Stimulated activated CD4-positive, alpha-beta T cell treated with anti-CD3 and anti-CD28 coated beads, Interleukin-1b, Interleukin-23, amount 100 ng/mL, for 1 hour (primary cell): ENCODE measurements at places on chromosomes 5 and 9.

- DNase-seq, result no peak
These were observed 69.8 kb downstream of the ASTN2 start for GRCh38 chr9:117344892-117345660.

DNA sequence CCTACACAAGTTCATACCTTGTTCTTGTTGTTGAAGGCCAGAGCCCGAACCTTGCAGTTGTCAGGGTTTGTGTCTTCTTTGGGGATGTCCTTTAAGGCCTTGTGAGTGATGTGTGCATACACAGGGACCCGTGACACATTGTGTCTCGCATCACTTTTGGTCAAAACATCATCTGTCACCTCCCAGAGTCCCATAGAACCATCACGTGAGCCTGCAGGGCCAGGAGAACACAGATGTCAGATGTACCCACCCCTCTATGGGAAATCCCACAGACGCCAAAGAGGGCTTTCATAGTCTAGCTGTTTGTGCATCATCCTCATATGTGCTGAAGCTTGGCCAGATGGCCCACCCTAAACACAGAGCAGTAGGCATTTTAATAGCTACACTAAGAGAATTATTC is 28.2 kb downstream of the DCAF12 start:
- no peak for DNase-seq

DNA sequence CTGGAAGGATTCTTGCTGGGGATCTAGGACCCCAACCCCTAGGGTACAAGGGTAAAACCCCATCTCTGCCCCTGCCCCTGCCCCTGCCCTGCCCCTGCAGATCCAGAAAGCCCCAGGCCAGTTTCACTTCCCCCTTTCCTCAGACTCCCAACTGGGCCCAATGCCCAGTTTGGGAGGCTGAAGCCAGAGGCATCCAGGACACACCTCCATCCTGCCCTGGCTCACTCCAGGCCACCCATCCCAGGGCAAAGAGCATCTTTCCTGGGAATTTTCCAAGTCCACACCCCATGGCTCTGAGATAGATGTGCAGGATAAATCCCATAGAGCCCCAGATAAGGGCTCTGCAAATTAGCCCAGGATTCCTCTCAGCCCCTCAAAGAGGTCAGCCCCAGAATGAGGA is 17.4 kb downstream of the CNTFR start:
- DNase-seq, result no peak

DNA sequence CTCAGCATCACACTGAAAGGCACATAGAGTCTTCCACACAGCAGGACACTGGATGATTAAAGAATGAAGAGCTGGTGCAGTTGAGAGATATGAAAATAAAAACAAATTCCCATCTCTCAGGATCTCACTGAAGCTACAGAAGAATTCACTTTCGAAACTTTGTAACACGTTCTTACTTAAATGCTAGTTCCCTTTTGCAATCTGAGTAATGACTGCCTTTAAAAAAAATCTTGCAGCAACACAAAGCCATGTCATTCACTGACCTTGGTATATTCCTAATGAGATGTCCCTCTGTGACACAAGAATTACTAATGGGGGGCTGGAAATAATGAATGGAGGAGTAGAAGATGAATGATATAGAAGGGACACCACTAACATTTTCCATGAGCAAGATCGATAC is 201.8 kb downstream of the GLIS3 start:
- DNase-seq, result no peak

- no peak for DNase-seq
These were observed 305.0 kb upstream of the CDH12 start for GRCh38 chr5:23158179-23158578.

DNA sequence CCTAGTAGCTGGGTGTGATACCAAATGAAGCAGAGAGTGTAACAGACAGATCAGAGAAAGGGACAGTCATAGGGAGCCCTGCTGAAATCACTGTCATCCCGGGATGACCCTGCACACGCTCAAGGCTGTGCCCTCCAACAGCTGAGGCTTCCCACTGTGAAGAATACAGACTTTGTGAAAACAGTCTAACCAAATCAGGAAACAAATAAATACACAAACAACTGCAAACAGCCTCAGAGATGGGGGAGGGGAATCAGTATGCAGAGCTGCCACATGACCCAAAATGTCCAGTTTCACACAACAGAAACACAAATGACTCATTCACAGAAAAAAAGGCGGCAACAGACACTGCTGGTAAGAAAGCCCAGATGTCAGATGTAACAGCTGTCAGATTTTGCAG is 101.9 kb downstream of the ADAMTS2 start:
- DNase-seq, result no peak

GRCh38 chr5:10019236-10019635 is 230.5 kb downstream of the ATPSCKMT start:
- no peak for DNase-seq

GRCh38 chr5:14325369-14325768 is 182.2 kb downstream of the TRIO start:
- no peak for DNase-seq

DNA sequence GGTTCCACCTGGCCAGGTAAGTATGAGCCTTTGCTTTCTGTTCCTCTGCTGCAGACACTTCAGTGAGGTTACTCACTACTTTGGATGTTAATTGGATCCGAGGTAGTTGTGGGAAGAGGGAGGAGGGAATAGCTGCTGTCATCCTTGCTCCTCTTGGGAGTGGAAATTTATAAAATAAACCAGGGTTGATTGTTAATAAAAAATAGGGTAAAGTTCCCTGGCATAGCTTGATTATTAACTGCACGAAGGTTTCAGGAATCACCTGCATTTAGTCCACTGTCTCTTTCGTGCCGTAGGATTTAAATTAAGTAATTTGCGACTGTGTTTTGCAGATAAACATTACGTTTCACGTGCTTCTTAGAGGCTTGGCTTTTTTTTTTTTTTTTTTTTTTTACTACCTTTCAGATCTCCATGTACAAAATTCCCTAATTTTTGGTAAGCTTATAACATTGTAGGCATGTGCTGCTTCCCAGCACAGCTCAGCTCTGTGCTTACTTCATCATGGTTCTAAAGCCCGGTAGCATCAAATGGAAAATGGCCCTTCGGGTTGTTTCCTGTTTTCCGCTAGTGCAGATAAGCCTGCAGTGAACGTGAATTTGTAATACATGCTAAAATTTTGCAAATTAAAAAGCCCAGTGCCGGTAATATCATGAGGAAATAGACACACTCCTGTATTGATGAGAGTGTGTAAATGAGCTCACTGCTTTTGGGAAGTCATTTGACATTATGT is 26.9 kb upstream of the LTC4S start:
- DNase-seq, result no peak

- no peak for DNase-seq
These were observed 82.0 kb upstream of the WWC1 start for GRCh38 chr5:168209244-168209995.

DNA sequence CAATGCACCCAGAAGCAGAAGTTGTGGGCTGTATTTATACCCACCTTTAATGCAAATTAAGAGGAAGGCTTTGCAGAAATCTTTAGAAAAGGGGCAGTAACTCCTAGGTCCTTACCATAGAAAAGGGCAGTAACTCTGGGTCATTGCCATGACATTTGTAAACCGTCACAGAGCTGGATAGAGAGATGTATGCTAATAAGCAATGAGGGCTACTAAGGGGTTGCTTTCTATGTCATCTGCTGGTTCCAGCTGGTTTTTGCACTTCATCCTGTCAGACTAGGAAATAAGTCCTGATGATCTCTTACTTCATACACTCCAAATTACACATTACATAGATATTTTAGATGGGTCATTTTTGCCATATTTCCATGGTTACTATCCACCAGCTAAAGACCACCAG is 299.1 kb upstream of the TYRP1 start:
- no peak for DNase-seq

GRCh38 chr9:133406480-133407307 is 11.1 kb downstream of the REXO4 start:
- DNase-seq, result peak; percentile 53

DNA sequence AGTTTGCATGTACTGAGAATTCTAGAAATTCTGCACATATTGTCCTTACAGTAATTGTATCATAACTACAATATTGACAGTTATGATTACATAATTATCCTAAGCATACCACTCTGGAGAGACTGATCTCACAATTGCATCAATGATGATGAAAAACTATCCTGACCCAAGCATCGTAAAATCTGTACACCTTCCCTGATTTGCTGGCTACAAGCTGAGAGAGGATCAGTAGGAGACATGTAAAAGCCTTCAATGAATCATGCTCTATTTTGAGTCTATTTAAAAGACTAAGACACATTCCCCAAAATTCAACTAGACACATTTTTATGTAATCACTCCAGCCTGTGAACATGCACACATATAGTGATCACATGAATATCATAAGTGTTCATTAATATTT is 1833.8 kb downstream of the EFNA5 start:
- no peak for DNase-seq

GRCh38 chr9:136296434-136297015 is 7.4 kb downstream of the CCDC187 start:
- DNase-seq, result no peak

GRCh38 chr9:81530846-81531245 is 158.5 kb downstream of the TLE1 start:
- no peak for DNase-seq

GRCh38 chr5:128199104-128199503 is 115.5 kb downstream of the SLC12A2 start:
- no peak for DNase-seq

DNA sequence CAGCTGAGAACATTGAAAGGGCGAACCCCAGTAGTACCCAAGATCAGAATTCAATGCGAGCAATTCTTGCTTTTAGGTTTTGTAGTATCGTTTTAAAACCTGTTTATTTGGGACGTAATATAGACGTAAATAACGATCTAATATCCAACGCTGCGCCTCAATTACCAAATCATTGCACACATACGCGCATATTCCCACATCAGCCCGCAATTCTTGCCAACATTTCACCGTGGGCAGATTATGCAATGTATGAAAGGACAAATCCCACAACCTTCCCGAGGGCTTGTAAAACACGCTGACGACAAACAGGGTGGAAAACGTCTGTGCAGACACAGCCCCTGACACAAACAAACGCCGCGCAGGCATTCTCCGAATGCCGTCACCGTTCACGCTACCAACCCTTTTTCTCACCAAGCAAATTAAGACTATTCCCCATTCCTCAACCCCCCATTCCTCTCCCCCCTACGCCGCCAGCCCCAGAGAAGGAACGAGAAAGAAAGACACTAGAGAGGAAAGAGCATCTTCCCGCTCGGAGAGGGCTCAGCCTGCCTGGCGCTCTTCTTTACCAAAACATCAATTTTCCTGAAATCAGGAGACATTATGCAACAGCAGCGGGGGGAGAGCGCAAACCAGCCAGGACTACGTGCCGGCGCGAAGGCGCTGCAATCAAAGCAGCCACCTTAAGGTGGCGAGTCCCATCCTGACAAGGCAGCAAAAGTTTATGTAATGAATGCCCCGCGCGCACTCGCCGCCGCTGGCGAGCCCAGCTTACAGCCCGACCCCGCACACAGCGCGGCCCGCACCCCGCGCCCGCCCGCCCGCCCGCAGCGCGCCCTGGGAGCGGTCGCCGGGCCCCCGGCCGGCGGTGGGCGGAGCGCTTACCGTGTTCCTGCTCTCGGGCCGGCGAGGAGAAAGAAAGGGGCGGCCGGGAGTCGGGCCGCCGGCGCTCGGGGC is 597 bp downstream of the NFIL3 start:
- DNase-seq, result no peak

DNA sequence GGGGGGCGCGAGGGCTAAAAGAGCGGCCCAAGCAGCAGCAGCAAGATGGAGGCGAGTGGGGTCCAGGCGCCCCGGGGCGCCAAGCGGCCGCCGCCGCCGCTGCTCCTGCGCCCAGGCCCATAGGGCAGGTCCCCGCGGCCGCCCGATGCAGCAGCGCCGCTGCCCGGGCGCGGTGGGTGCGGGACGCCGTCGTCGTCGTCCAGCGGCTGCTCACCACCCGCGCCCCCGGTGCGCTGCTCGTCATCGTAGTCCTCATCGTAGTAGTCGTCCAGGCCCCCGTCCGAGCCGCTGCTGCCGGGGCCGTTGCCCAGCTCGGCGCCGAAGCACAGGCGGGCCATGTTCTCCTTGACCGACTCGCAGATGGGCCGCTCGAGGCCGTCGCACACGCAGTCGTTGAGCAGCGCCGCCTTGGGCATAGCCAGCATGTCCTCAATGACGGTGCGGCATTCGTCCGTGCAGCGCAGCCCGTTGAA is 1.5 kb downstream of the GAS1 start:
- no peak for DNase-seq
